Activated naive CD4-positive, alpha-beta T cell (primary cell): ENCODE measurements at places on chromosomes 6 and 20.

- DNase-seq = no peak
Measured at GRCh38 chr6:53982366-53983050, 128.7 kb upstream of the MLIP start.

DNA sequence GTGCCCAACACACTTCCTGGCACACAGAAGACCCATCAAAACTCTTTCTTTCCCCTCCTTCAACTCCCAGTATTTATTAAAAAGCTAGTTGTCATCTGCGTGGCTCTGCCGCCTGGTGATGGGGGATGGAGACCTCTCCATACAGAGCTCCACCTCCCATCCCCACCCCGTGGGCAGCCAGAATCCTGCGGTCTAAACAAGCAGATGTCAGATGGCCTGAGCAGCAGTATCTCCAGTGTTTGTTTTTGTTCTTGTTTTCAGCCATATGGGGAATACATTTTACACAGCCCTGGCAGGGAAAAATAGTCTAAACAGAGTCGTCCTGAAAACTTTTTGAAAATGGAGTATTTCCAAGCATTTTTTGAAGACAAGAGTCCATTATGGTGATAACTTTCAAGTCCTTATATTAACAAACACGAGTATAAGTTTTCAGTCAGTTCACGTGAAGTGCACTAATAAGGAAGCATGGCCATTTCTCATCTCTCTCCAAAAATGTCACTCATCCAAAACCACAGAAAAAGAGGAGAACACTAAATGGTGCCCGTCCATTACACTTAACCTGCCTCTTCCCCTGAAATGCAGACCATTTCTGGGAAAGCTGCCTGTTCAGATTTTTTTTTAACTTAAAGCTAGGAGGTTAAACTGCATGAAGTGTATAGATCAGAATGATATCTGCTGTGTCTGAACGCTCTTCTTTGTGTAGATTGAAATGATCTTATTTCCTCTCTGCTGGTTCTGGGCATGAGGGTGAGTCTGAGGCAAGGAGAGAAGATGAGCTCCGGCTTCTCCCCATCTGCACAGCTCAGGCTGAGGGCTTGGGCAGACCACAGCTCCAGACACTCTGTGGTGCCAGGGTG lies 91.0 kb downstream of the TCP11 start:
- no peak for DNase-seq

- DNase-seq = no peak
Measured at GRCh38 chr6:22929311-22929985, 360.1 kb downstream of the HDGFL1 start.

DNA sequence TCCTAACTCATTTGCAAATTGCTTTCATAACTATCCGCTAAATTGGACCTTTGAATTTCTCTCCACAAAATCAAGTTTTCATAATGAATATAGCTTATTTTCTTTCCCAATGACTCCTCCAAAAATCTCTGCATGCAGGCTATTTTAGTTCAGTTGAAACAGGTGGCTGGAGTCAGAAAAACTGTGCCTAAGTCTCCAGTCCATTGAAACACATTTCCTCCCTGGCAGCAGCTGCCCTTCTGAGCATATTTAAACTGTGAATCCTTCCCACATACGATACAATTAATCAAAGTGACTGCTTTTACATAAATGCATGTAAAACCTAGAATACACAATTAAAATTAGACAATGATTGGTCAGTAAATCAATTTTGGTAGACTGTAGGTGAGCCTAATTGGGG lies 344.6 kb upstream of the MARCKS start:
- no peak for DNase-seq

DNA sequence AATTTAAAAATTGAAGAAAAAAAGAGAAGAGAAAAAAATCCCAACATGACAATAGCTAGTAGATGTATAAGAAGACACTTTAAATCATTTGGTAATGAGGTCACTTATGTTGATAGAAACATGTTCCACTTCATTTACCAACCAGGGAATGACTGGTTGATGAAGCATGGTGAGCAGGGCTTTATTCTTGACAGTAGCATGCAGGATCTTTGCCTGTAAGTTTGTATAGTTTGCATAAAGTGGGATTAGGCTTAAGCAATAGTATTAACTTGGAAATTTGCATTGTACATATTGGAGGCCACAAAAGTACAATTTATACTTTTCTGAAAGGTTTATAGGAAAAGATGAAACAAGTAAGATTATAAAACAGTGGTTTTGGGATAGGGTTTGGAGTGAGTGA lies 67.0 kb downstream of the NOX3 start:
- DNase-seq = no peak
